ENCODE measurements at places on chromosomes 6 and 20.
A peak's percentile ranks its signal among the peaks of the same experiment; 100 is the strongest.

DNA sequence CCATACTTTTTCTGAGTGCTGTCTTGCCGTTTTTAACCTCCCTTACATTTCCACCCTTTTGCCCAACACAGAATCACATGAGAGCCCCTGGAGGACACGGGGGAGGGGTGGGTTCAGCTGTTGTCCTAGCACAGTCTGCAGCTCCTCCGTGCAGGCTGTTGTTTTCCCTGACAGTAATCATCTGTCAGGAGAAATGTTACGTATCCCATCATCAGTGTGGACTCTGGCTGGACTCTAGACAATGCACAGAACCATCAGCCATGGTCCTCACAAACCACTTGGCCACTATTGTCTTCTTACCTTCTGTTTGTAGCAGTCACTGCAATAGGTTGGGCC lies 92.1 kb downstream of the RIN2 start:
- DNase-seq = no peak

- DNase-seq = no peak
Observed at GRCh38 chr20:23121751-23122320, 35.7 kb upstream of the CD93 start.

- DNase-seq = no peak
Observed at GRCh38 chr6:157068691-157069324, 254.5 kb downstream of the TMEM242 start.

- DNase-seq = no peak
Observed at GRCh38 chr6:122476131-122476530, 4.5 kb upstream of the SERINC1 start.

- no peak for DNase-seq
Observed at GRCh38 chr6:157322792-157323254, 496 bp downstream of the TMEM242 start.

DNA sequence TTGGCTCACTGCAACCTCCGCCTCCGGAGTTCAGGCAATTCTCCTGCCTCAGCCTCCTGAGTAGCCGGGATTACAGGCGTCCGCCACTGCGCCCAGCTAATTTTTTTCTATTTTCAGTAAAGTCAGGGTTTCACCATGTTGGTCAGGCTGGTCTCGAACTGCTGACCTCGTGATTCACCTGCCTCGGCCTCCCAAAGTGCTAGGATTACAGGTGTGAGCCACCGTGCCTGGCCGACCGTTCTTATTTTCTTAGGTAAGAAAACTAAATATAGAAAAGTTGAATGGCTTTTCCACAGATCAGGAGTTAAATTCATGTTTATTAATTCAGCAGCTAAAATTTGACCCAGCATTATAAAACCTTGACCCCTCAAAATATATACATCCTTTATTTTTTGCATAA lies 238.7 kb downstream of the TRDN start:
- no peak for DNase-seq

GRCh38 chr6:15358579-15359327 lies 112.9 kb downstream of the JARID2 start:
- no peak for DNase-seq

GRCh38 chr6:145206247-145206907 lies 528.9 kb downstream of the EPM2A start:
- DNase-seq = no peak

GRCh38 chr20:1185790-1186334 lies 1.1 kb upstream of the TMEM74B start:
- DNase-seq = peak; percentile 28

- peak; percentile 50 for DNase-seq
Observed at GRCh38 chr6:137389150-137389704, 105.0 kb downstream of the OLIG3 start.

DNA sequence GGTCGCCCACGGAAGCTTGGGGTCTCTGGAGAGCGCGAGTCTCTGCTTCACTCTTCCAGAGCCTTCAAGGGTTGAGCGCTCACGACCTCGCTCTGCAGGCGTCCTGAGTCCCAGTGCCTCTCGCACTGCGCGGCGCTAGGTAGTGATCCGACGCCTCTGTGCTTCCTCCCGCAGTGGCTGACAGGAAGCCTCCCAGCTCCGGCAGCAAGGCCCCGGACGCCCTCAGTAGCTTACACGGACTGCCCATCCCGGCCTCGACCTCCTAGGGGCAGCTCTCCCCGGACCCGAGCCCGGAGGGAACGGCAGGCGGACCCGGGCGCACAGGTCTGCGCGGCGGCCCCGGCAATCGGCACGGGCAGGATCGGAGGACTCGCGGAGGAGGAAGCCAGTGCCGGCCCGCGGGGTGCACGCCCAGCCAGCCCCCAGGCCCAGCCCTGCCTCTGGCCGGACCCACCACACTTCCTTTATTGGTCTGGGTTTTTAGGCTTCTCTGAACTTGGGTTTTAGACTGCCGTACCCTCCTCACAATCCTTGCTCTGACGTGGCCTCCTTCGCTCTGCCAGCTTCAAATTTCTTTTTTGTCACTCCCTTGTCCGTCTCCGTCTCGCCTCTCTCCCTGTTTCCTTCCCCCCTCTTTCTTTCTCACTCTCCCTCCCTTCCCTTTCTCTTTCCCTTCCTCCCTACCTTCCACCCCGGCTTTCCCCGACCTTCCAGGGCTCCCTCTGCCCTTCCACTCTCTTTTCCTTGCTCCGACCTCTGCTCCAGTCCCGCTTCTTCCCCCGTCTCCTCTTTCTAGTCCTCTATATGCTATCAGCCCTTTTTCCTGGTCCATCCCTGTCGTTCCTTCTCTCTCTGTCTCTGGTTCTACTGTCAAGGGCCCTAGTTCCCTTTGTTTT lies 9.1 kb downstream of the PAX1 start:
- no peak for DNase-seq

DNA sequence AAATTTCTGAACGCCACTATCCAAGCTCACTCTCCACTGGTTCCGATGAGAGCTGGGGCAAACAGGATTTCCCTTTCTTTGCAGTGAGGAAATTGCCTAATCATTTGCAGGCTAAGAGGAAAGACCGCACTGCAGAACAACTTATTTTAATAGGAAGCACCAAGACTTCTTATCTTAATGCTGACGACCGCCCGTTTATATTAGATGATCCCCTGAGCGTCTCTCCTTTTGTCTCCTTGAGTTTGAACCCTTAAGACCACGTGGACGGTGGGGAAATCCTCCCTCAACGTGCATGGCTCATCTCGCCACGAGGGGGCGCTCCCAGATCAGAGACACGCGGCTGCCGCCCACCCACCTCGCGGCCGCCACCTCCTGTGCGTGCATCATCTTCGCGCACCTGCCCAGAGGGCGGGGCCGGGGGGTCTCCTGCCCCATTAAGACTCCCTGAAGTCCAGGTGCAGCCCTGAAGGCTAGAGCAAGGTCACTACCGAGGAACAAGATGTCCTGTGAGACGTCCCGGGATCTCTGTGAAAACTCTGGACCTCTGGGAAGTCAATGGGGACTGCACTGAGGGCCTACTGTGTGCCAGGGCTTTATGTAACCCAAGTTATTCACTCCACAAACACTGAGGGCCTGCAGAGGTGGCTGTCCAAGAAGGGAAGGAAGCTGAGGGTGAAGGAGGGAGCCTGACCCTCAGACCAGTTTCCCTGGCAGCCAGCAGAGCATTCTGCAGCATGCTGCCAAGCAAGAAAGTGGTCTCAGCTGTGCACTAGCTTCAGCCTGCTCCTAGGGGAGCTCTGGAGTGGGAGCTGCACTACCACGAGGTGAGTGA lies 28.1 kb downstream of the PDYN start:
- peak; percentile 43 for DNase-seq

- DNase-seq = no peak
Observed at GRCh38 chr20:6579417-6579816, 188.1 kb upstream of the BMP2 start.

- no peak for DNase-seq
Observed at GRCh38 chr20:25247518-25247955, 348 bp upstream of the PYGB start.

- no peak for DNase-seq
Observed at GRCh38 chr6:113763876-113764275, 93.3 kb upstream of the MARCKS start.

- DNase-seq = no peak
Observed at GRCh38 chr20:17710379-17711266, 10.9 kb downstream of the BANF2 start.

GRCh38 chr6:12482386-12483375 lies 192.5 kb downstream of the EDN1 start:
- DNase-seq = no peak

DNA sequence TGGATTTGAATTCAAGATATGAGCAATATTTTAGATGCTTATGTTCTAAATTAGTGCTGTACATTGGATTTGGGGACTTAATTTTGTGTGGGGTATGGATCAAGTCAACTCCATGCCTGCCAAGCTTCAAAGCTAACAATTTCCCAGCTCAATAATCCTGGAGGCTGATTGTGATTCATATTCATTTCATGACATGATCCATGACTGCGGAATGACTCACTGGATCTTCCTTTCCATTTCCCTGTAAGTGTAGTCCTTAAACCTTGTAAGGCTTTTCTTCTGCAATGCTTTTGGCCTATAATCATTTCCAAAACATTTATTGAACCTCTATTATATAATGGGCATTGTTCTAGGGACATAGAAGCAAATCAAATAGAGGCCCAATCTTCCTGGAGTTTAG lies 44.7 kb upstream of the CCN2 start:
- DNase-seq = no peak

DNA sequence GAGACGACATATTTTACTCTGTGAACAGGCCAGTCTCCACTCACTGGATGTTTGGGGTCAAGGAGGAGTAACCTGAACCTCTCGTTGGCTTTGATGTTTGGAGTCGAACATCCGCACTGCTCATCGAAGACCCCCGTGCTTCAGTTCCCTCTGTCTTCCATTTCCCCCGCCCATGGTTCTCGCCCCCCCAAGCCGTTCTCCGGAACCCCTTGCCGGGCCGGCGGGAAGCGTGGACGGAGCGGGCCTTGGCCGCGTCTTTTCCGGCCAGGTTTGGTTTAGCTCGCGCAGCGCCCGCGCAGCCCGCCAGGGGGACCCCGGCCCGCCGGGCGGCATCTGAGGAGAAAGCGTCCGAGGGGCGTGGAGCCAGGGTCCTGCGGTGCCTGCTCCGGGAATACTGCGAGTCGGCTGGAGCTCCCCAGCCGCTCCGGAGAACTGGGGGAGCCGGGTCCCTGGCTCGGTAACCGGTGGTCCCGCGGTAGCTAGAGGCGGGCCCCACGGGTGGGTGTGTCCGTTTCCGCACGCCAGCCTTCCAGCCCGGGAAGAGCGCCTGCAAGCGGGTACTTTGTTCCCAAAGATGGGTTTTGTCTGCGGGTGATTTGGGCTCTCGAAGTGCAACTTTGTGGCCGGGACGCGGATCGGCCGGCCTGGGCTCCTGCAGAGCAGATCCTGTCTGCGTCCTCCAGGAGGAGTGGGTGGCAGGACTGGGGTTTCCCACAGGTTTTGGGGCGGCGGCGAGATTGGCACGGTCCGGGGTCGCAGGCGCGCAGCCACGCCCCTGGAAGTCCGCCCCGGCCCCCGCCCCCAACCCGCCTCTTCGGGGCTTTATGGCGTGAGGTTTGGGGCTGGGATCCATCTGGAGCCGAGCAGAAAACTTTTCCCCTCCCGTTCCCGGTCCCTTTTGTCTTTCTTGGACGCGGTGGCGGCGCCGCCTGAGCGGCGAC lies at the start of gene TMEM200A:
TSS of gene TMEM200A (plus strand) at position 852 of the 941 bp plus-strand sequence. CDS start 74,406 bp downstream, outside the sequence.
- DNase-seq = no peak

DNA sequence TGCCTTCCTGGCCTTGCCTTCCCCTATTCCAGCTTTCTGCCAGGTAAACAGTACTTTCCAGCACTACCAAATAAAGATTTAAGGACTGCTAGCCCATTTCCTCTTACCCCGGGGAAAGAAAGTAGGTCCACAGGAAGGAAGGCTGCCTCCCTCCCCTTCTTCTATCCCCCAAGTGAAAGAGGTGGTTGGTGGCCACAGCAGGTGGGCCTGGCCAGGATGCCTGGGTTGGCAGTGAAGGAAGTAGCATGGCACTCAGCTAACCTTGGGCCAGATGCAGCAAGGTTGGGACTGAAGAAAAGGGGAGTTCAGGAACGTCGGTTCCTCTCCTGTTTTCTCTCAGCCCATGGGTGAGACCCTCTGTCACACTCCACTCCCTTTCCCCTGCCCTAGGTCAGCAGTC lies 8.9 kb downstream of the NFKBIL1 start:
- no peak for DNase-seq

DNA sequence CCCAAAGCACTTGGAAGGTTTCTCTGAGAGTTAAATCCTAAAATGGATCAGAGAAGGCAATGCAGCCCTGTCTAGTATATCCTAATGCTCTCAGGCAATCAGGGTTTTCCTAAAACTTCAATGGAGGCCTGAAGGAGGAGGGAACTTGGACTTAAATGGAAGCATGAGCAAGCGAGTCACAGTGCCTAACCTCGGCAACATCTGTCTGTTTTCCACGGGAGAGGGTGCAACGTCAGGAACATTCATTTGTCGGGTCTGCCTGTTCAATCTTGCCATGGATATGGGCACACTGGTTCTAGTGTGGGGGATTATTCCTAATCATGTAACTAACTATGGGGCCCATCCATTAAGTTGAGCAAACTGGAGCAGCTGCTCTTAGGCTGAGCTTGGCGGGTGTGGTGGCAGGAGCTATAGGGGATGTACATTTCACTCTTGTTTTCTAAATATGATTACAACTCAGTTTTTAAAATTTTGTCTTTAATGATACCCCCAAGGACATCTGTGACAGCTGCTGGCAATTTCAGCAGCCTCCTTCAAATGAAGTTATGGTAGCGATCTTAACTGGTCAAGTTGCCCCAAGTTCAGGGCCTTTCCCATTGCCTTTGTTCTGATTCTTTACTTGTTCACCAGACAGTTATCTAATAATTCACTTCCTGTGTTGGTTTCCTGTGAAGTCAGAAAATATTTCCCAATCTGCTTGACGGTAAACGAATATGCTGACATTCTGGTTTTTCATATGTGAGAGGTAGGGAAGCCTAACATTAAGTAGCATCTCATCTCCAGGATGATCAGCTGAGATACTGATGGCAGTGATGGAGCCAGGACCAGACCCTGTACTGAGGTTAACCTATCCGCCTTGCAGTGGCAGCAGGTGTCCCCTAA lies 21.6 kb downstream of the DSE start:
- no peak for DNase-seq

DNA sequence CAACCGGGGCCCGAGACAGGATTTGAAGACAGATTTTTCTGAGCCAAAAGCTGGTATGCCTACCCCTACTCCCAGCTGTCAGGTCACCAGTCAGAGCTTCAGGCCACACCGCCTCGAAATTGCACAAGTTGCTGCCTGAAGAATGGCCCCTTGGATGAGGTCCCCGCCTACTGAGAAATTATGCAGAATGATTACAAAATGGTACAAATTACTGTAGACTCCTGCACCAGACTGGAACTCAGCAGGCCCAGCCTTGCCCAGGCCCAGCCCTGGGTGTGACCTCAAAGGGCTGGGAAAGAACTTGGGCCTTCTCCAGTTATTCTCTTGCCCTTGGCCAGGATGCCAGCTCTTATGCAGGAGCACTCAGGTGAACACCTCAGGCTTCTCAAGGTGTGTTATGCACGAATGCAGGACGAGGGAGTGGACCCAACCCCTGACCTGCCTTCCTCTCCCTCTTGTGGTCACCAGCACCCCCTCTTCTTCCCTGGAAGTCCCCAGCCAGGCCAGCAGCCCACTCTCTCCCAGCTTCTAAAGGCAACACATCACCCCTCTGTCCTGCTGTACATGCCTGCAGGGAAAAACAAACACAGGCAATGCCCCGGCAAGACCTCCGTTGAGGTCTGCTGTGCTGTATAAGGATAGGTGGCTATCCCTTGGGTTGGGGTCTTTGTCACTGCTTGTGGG lies 88.7 kb upstream of the NAA20 start:
- no peak for DNase-seq

Measured in stimulated activated CD4-positive, alpha-beta T cell treated with anti-CD3 and anti-CD28 coated beads, TNF-alpha, amount 100 ng/mL, for 1 hour (primary cell).